Non-pigmented ciliary epithelial cell (primary cell): ENCODE measurements at places on chromosomes 3 and 15.

GRCh38 chr15:43276563-43277200, 10.0 kb upstream of the TGM5 start:
- no peak for DNase-seq

DNA sequence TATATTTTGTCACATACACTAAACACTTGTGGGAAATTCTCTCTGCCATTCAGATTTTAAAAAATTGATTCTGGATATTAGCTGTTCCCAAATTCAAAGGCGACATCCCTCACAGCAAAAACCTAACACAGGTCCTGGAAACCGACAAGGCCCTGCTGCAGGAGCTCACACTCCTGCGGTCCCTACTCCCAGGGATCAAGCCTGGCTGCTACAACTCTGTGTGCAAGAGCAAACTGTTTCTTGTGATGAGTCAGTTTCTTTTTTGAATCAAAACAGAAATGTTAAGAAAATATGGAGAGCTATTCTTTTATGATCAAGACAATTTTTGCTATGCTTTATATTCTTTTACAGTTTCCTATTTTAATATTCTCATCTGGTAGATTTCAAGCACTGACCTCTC, 51.0 kb upstream of the TJP1 start:
- DNase-seq: no peak

DNA sequence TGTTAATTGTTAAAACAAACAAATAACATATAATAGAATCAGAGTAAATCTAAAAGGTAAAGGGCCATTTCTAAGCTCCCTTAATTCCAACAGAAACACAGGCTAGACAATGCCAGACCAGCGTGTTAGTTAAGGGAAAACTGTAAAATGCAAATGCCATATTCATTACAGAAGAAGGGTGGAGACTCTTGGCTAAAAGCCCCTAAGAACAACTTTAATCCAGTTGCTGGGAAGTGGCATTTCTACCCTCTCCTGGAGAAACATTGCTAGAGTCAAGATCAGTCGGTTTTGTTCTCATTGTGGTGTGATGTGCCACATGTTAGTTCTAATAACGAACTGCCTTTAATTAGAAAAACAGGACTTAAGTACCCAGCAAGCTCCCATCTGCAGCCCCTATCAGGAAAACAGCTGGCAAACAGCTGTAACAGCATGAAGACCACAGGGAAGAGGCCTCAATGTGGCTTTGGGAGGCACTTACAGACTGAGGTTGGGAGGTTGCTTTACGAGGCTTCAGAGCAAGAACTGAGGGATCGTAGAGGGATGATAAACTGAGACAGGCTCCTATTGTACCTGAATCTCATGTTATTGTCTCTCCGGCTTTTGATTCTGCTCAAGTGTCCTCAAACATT, 1134.8 kb downstream of the ROBO1 start:
- DNase-seq: no peak

GRCh38 chr3:44041726-44042125, 200.0 kb upstream of the TOPAZ1 start:
- no peak for DNase-seq

- DNase-seq: no peak
These were observed 2.5 kb downstream of the XIRP1 start for GRCh38 chr3:39189959-39190269.

DNA sequence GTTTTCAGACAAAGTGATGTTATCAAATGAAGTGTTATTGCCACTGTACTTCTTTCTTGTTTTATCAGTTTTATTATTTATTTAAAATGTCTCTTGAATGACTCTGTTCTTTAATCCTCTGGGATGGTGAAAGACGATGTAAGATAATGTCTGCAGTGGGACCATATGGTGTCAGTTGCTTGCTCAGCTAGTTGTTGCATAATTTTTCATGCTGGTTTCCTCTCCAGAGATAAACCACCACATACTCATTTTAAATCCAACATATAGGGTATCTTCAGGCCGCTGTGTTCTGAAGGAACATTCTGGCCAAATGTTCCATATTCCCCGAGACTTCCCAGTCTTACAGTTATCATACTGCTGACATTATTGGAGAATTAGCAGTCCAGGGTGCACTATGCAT, 75.9 kb downstream of the GABRG3 start:
- DNase-seq: no peak

- no peak for DNase-seq
These were observed 19.3 kb upstream of the STRIT1 start for GRCh38 chr3:155312781-155313180.

DNA sequence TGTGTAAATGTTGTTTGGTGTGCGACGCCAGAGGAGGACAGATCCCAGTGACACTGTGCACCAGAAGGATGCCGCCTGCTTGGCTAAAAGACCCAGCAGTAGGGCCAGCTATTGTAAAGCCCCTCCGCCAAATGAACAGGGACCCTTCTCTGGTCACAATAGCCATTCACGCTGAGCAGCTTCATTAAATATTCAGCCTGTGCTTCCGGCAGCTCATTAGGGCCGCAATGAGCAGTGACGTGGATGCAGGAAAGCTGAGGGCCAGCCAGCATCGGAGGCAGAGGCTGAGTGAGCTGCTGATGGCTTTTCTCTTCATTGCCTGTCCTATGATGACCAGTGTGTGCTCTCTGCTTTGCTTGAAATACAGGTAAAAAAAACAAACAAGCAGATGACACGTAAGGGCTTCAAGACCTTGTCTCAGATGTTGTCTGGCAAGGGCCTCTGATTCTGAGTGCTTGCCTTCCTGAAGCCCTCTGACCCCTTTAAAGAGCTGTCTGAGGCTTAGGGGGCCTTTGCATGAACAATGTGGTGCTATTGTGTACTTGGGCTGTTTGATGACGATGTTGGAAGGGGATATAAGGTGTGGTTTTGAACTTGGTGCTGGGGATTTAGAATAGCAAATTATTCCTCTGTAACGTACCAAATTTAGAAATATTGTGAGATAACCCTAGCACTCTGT, 130.4 kb downstream of the FEZF2 start:
- DNase-seq: no peak

DNA sequence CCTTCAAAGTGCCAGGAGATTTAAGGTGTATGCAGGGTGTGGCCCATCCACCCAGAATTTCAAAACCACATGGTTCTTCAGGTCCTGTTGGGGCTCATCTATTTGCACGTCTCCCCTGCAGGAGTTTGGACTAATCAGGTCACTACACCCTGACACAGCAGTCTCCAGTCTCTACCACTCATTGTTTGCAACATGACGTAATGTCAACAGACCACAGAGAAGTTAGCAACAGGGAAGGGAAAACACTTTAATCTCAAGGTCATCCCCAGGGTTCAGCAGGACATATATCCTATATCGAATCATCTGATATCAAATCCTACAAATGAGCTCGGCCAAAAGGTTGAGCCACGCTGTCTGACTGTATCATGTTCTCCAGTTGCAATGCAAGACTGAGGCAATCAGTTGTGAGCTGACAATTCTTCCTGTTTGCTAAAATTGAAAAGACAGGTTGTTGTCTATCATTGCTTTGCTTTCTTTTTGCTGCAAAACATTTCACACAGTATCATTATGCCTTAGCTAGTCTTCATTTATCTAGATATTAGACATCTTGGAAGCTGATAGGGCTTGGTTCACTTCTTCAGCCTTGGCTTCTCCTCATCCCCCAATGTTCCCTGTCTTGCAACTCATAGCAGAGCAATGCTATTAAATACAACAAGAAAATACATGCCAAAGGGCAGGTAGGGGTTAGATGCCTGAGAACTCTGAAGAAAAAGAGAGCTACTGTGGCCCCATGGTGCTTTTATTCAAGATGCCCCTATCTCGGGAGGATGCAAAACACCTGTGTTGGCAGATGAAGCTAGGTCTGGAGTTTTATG, 13.4 kb upstream of the LEKR1 start:
- DNase-seq: no peak

DNA sequence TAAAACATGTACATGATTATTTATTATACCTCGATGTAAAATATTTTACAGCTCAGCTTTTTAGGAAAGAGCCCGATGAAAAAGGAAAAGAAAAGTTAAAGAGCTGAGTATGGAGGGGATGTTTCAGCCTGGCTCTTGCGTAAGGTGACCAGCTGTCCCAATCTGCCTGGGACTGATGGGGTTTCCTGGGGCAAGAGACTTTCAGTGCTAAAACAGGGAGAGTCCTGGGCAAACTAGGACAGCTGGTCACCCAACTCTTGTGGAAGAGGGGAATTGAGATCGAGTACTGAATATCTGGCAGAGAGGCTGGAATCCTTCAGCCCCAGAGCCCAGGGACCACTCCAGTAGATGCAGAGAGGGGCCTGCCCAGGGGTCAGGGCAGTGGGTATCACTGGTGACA, 21.0 kb downstream of the DUOX2 start:
- DNase-seq: no peak

GRCh38 chr3:38970851-38971638, 80.7 kb downstream of the SCN11A start:
- no peak for DNase-seq

DNA sequence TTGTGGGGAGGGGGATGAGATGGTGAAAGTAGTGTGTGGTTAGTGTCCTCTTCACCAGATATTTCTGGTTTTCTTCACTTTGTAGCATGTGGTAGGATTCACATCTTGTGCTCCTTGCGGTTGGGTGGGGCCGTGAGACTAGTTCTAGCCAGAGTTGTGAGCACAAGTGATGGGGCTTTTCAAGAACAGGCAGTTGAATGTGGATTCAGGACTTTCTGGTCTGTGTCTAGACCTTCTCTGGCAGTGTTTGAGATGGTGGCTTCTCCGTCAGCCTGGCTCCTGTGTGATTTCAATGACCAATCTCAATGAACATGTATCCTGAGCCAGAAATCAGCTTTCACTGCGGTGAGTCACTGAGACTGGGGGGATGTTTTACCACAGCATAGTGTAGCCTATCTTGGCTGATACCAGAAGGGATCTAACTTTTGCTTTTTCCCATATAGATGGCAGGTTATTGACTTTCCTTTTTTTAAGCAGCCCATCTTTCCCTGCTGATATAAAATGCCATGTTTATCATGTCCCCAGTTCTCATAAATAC, 82.6 kb downstream of the RPLP1 start:
- DNase-seq: peak; percentile 41

DNA sequence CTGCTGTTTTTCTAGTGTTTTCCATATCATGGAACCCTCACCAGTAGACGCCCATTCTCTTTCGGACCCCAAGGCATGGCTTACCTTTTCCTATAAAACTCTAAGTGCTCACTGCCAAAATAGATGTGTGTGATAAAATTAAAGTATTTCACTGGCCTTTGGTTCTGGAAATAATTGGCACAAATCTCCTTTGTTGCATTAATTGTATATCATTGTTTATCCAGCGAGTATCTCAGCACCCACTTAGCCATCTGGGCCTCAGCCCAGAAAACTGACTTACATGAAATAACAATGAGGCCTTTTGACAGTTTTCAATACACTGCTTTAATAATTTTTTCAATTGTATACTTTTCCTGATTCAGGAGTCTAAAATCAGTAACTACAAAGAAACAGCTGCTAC, 105.1 kb downstream of the MECOM start:
- no peak for DNase-seq

- DNase-seq: no peak
These were observed 67.5 kb downstream of the TMEM39A start for GRCh38 chr3:119395923-119396358.
